ENCODE measurements at places on chromosomes 5 and 9.

DNA sequence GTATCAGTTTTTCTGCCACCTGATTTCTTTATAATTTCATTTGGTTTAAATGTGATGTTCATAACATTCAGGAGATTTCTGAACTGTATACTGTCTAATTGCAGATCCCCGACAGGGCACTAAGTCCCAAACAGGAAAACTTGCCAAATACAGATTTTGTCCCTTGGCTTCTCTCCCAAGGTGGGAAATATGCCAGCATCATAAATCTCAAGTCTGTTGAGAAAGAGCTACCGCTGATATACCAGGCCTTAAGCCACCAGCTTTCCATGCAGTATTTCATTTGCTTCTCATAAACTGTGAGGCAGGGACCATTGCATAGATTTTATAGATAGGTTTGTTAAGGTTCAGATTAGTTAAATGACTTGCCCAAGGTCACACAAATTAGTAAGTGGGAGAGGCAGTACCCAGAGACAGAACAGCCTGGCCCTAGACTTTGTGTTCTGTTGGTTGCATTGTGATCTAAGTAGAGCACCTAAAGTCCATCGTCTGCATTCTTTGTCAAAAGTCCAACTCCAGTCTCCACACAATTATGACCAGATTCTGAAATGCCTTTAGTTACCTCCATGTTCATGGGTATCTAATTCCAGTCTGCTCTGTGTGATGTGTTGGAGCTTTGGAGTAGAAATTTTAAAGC, 16.2 kb downstream of the GPR21 start:
- no peak for DNase-seq

DNA sequence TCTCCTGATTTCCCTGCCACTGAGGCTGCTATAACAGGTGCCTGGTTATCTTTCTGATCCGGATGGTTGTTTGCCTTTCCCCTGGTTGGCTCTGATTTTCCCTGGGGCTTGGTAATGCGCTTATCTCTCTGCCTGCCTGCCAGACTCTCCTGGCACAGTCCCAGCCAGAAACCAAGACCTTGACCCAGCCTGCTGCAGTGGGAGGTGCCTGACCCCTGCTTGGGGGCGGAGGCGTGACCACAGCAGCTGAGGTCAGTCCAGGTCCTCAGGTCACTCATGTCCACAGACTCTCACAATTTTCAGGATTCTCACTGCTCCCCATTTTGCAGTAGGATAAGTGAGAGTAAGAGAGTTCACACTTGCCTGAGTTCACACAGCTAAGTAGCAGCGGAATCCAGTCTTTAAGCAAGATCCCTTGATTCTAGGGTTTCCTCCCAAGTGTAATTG, 24.4 kb upstream of the SYNPO start:
- DNase-seq, result no peak

DNA sequence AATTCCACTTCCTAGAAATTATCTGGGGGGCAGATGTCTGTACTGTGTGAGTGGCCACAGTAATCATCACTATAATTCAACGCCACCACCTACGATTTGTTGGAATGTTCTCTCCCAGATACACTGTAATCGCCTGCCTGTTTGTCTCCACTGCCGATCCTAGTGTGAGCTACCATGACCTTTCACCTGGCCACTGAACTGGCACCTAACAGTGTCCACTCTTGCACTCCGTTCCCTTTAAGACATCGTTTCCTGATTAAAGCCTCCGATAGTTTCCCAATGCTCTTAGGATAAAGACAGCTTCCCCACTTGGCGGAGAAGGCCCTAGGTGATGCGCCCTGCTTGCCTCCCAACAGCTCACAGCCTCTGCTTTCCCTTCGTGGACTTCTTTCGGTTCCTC, 4.0 kb downstream of the PHYKPL start:
- no peak for DNase-seq

DNA sequence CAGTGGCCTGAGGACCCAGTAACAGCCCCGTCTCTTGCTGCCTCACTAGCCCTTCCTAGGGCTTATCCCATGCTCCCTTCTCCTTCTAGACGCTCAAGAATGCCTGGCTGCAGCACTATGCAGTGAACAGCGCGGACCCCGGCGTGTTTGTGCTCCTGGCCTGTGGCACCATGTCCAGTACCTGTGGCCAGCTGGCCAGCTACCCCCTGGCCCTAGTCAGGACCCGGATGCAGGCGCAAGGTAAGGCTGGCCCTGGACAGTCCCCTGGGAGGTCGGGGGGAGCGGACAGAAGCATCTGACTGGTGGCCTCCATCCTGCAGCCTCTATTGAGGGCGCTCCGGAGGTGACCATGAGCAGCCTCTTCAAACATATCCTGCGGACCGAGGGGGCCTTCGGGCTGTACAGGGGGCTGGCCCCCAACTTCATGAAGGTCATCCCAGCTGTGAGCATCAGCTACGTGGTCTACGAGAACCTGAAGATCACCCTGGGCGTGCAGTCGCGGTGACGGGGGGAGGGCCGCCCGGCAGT, 20.5 kb downstream of the PTGES2 start:
- DNase-seq, result no peak
